ENCODE measurements at places on chromosomes 5 and 9.

GRCh38 chr5:96079075-96079474 is 117.4 kb upstream of the ELL2 start:
- DNase-seq = peak; percentile 85

DNA sequence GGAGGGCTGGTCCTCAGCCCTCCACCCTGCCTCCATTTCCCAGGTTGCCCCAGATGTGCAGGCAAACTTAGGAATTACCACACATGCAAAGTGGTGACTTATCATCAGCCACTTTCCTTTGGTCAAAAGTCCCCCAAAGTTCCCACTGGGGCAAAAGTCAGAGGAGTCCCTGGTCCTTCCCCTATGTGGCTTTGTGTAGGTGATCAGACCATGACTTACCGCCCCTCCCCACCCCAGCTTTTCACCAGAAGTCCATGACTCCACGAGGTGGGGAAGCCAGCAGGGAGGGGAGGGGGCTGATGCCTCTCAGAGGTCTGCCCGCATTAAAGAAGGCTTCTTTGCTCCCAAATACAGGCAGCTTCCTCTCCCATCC is 5.8 kb downstream of the TRAF1 start:
- DNase-seq = no peak

GRCh38 chr5:112226215-112226614 is 192.9 kb downstream of the EPB41L4A start:
- DNase-seq = no peak

- DNase-seq = no peak
Measured at GRCh38 chr9:113536166-113536482, 72.6 kb downstream of the RGS3 start.

- DNase-seq = no peak
Measured at GRCh38 chr5:107456281-107456715, 214.4 kb downstream of the EFNA5 start.

- DNase-seq = no peak
Measured at GRCh38 chr5:135136546-135136945, 102.5 kb upstream of the PITX1 start.

DNA sequence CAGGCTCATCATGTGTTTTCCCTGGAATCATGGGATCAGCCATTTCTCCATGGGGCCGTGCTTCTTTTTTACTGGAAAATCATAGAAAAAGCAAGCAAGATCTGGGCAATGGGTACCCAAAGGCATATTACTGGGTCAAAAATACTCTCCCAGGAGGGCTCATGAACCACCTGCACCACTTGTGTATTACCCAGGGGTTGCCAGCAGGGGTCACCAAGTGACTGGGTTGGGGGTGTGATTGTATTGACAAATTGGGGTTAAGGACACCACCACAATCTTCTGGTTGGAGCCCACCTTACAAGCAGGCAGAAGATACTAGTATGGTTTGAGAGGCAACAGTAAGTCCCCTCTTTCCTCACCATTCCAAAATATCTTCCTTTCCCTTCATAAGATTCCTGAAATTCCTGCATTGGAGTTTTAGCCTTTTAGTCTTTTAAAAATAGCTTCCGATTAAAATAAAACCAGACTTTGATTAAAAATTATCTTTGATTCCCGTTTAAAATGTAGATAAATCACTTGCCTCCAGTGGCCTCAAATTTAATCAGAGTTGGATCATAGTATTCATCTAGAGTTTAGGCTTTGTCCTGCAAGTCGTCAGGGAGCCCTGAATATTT is 603.3 kb downstream of the KIF4B start:
- peak; percentile 3 for DNase-seq

- no peak for DNase-seq
Measured at GRCh38 chr5:57054671-57055070, 102.7 kb upstream of the MIER3 start.

DNA sequence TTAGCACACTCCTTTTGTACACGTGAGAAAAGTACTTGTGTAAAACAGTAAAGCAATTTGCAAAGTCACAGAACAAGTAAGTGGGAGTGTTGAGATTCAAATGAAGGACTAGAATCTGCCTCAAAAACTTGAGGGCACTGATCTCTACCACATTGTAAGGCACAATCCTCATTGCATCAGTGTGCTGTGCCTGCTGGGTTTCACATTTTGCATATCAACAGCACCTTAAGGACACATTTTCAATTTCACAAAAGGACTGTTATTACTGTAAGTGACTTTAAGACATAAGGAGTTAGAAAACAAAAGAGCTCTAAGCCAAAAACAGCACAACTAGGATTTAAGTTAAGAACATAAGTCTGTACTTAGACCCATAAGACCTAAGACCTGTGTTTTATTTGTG is 44.7 kb upstream of the HK3 start:
- no peak for DNase-seq

DNA sequence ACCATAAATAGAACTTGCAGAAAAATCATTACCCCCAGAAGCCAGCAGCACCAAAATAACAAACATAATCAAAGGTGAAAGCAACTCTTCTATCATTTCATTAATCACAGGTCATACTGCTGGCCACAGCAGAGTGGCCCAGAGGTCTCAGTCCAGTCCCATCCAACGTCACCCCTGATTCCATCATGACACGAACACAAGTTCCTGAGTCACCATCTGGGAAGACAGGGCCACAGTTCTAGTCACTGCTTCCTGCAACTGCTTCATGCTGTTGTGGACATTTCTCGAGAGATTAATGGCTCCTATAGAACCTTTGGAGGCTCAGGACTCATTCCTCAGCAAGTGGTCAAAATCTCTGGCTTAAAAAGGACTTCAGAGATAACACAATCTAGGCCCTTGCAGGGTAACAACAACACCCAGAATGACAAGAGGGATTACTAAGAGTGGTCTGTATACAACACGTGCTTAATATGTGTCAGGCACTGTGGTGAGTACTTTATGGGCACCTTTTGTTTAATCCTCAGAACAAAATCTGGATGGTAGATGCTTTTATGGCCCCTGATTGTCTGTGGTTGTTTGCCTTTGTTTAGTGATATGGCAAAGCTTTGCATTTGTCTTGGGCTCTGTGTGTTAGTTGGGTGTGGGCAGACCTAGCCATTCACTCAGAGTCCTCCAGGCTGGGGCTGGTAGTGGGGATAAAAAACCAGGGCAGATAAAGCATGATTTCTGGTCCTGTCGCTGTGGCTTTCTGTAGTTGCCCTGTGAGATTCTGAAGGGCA is 184.3 kb downstream of the DAB2IP start:
- DNase-seq = no peak

DNA sequence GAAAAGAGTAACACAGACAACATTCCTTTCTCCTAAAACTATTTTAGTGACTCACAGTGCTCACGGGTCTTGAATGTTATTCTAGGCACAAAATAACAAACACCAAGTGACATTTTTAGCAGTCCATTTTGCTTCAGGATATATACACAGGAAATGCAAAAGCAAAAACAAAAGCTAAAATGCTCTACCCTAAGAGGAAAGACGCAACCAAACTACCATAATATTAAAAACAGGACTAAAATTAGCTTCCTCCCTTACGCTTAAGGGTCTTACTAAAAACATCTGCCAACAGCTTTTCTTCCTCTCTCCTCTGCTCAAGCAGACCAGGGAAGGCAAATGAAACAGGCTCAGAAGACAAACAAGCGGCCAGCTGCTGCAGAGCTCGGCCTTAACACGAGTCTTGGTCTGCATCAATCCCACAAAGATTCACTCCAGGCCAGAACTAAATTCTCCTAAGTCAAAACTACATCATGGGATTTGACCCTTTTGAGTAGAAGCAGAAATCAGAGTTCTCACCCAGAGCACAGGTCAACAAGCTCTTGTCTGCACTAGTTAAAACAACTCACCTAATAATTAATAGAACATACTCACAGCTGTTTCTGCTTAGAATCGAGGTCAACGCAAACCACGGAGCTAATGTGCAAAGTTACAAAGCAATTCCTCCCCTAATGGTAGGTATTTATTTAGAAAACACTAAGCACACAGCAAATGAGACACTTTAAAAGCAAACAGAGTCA is 62.3 kb downstream of the RAPGEF1 start:
- DNase-seq = peak; percentile 45

Data from cardiac muscle cell (in vitro differentiated cells and primary cell).